ENCODE measurements at places on chromosomes 7 and 10.

DNA sequence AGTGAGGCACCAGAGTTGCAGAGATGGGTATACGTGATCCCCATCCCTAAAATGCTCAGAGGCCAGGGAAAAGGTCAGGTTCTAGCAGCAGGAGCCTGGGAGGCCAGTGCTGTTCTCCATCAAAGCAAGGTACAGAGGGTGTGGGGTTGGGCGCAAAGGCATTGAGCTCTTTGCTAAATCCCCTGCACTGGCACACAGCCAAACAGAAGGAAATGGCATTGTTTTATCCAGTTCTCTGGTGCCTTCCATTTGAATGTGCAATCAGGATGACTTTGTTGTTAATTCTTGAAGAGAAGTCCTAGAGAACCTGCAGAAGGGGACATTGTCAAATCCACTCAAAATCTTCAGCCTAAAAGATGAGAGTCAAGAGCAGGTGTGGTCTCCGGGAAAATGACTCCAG, 111.3 kb upstream of the CHST15 start:
- DNase-seq: no peak

GRCh38 chr7:35253460-35253709, 515 bp downstream of the TBX20 start:
- DNase-seq: peak; percentile 45

DNA sequence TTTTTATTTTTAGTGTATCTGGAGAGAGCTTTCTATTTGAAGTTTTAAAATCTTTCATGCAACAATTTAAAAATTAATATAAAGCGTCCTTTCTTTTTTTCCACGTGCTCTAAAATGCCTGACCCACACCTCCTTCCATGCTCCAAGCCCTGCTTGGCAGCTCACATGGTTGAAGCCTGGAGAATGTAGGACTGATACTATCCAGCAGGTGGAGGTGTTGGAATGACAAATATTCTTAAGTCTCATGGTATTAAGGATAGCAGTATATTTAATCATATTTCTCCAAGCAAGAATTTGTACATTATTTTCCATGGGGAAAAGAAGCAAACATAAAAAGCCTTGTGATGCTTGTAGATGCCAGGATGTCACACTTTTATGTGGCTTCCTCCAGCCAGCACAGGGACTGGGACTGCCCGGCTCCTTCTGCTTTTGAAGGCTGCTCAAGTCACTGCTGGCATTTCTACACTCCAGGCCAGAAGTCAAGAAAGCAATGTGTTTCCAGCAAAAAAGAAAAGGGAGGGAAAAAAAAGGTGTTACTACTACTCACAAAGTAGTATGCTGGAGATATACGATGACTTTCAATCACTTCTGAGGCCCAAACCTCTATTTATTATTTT, 49.7 kb downstream of the BZW2 start:
- DNase-seq: peak; percentile 71

DNA sequence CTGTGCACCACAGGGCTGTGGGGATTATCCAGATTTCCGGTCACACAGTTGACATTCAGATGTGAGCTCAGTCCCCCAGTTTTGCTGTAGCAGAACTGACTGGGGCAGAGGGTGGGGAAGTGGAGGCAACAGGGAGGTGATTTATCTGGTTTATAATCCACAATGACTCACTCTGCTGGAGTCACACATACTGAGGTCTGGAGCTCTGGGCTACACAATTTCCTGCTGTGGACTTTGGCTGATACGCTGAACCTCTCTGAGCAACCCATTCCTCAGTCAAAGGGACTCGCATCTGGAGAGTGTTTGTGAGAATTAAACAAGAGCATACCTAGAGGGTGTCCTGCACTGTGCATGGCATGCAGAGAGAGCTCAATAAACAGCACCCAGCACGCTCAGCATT, 64.8 kb upstream of the PLPP4 start:
- no peak for DNase-seq

DNA sequence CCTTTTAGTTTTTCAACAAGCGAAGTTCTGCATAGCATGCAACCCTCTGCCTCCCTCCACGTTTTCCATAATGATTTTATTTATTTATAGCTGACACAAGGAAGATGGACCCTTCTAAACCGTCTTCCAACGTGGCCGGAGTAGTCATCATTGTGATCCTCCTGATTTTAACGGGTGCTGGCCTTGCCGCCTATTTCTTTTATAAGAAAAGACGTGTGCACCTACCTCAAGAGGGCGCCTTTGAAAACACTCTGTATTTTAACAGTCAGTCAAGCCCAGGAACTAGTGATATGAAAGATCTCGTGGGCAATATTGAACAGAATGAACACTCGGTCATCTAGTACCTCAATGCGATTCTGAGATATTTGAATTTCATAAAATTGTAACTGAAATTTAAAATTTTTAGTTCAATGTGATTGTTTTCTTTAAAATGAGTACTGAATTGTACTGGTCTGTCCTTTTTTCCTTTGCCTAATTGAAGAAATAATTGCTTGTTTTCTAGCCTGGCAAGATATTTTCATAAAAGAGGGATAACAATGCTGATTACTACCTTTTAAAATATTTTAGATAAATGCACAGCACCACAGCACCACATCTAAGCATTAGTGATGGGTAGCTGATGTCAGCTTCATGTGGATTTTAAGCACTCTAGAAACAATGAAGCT, 41.5 kb upstream of the SLC39A12 start:
- peak; percentile 65 for DNase-seq

- DNase-seq: no peak
Observed at GRCh38 chr7:23959821-23960220, 249.8 kb downstream of the STK31 start.

GRCh38 chr7:104156842-104157277, 51.0 kb downstream of the ORC5 start:
- DNase-seq: peak; percentile 4

DNA sequence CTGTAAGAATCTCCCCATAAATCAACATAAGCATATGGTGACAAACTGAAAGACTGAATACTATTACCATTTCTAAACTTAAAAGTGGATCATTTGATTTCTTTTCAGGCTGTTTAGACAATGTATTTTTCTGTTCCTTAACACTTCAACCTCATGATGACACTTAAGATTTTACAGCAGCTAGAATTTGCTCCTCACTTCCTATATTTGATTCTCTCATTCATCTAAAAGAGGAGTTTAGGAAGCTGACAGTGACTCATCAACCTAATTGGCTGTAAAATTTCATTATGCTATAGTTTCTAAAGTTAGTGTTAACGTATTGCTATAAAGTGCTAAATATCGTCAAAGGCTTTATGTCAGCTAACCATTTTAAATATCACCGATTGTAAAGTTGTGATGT, 478.7 kb downstream of the GRM8 start:
- DNase-seq: no peak

DNA sequence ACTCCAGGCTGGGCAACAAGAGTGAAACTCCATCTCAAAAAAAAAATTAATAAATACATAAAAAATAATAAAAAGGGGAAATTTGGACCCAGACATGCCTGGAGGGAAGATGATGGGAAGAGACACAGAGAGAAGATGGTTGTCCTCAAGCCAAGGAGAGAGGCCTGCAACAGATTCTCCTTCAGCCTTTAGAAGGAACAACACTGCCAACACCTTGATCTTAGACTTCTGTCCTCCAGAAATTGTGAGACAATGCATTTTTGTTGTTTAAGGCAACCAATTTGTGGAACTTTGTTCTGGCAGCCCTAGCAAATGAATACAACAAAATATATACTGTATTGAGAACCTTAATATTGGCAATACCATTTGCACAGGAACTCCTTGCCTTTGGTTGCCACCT, 180.3 kb upstream of the TNS3 start:
- DNase-seq: no peak

DNA sequence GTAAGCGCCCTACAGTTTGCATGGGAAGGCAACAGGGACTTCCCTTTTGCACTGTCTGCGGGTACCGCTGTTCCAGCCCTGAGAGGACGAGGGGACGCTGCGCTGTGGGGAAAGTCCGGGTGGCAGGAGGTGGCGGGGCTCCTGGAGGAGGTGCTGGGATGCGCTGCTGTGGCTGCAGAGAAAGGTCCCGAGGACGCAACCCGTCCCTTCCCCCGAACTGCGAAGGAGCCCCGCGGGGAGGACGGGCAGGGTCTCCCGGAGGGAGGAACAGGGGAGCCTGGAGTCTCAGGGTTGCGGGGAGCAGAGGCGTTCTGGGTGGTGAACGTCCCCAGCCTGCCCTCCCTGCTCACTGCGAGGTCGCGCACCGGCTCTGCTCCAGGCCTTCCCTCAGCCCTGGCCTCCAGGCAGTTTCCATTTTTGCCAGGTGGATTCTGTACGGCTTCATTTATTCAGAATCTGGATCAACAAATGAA, 91.6 kb downstream of the CXCL12 start:
- no peak for DNase-seq

GRCh38 chr10:80425901-80426300, 17.6 kb downstream of the PRXL2A start:
- DNase-seq: no peak

- no peak for DNase-seq
Observed at GRCh38 chr7:97078023-97078969, 39.2 kb upstream of the SDHAF3 start.

DNA sequence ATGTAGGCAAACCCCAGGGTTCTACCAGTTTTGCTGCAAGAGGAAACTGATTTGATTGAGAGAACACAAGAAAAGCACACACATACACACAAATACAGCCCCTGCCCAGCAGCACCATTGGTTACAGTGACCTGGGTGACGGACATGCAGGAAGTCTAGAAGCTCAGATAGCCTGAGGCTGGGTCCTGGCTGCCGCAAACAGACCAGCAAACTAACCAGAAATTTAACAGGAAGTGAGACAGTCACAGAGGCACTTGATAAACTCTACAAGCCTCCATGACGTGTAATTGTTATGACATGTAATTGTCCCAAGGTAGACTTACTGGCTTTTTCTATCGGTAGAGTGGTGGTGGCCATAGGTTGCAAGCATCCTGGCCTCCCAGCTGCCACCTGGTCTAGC, 58.9 kb downstream of the PRKAR2B start:
- DNase-seq: no peak

GRCh38 chr10:131580076-131580652, 268.6 kb upstream of the TCERG1L start:
- no peak for DNase-seq

DNA sequence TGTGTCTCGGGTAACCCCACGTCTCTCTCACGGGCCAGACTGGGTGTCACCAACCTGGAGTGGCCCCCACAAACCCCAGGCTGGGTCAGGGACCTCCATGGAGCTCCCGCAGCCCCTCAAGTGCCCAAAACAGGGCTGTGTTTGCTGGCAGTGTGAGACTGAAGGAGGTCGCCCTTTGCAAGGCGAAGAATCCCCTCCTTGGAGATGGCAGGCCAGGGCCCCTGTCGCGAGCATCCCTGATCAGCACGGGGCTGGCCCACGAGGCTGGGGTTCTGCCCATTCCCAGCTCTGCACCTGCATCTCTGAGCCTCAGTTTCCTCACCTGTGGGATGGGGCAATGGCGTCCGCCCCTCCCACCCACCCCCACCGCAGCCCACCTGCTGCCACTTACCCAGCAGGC, 62.4 kb downstream of the SLC29A4 start:
- DNase-seq: no peak

DNA sequence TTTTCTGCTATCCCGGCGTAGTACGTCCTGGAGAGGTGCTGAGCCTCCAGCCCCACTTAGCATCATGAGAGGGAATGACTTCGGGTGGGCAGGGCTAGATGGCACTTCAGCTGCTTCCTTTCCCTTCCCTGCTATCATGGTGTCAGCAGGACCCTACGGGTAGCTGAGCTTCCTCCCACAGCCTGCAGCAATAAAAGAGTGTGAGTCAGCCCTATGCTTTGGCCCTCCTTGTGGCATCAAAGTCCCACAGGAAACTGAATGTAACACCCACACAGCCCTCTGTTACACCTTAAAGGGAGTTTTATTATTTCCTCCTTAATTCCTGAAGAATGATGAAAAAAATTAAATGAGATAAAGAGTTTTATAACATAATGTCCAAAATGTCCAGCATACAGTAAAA, 458.1 kb downstream of the RPS24 start:
- no peak for DNase-seq

DNA sequence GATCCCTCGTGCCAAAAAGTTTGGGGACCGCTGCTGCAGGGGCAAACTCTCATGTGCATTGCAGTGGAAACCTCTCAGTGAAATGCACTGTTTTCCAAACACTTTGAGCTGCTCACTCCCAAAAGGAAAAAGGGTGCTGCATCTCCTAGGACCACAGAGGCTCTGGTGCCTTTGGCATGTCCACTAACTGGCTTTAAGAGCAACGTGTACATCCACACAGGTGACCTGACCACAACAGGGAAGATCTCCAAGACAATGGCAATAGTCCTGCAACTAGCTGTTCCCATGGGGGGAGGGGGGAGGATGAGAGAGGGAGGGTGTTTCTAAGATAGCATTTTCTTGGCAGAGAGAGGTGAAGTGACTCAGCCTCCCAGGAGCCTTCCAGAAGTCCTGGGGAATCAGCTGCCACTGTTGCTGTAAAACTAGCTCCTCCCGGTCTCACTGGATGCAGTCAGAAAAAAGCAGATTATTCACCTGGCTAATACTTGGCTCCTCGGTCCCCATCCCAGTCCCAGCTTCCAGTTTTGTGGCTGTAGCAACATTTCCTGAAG, 181.7 kb downstream of the HECW1 start:
- DNase-seq: peak; percentile 60

- DNase-seq: no peak
Observed at GRCh38 chr10:120530699-120531098, 73.7 kb downstream of the PLPP4 start.
